Esophagus muscularis mucosa (tissue), 4 donors: ENCODE measurements at places on chromosomes 7 and 10. TPM values are rescaled to one million over a fixed set of nuclear protein-coding genes. Genes with fewer than 3 reads are reported as not detected.
A peak's percentile ranks its signal among the peaks of the same experiment; 100 is the strongest.

DNA sequence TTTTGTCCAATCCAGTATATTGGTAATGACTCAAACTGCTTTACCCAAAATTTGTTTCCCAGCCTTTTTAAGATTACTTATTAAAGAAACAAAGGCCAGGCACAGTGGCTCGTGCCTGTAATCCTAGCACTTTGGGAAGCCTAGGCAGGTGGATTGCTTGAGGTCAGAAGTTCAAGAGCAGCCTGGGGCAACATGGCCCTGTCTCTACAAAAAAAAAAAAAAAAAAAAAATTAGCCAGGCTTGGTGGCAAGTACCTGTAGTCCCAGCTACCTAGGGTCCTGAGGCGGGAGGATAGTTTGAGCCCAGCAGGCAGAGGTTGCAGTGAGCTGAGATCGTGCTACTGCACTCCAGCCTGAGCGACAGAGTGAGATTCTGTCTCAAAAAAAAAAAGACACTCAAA is 7.0 kb upstream of the ARHGAP12 start:
- H3K27me3 ChIP-seq: no peaks in the 10 kb centered on the region
- H3K4me1 ChIP-seq: peaks cover 4% of the 10 kb centered on the region
- no peak overlapping the region for H3K4me3 ChIP-seq

Gene ANXA8
- total RNA-seq: not detected

Gene TCERG1L
- not detected for total RNA-seq

DNA sequence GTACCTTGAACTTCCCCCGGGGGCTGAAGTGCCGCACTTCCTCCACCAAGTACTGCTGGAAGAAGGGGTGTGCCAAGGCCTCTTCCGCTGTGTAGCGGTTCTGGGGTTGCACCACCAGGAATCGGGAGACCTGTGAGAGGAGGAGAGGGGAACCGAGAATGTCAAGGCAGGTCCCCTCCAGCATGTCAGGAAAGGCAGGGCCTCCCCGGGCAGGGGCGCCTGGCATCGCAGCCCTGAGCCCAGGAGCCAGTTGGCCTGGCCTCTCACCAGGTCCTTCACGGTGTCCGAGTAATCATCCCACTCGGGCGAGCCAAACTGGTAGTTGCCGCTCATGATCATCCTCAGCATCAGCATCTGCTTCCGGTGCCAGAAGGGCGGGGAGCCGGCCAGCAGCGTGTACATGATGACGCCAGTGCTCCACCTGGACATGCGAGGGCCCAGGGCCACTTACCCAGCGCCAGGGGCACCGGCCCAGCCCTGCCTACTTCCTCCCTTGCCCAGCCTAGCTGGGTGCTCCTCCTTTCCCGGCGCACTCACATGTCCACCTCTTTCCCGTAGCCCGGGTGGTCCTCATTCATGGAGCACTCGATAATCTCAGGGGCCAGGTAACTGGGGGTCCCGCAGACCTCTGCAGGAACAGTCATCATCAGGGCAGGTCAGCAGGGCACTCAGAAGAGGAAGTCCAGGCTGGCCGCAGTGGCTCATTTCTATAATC is 11.0 kb downstream of the PHKG1 start:
- H3K4me3 ChIP-seq: no peak overlapping the region
- no peak overlapping the region for H3K27ac ChIP-seq
- DNase-seq: no peak
- H3K27me3 ChIP-seq: no peaks in the 10 kb centered on the region

- no peaks in the 10 kb centered on the region for H3K4me1 ChIP-seq
- H3K36me3 ChIP-seq: no peaks in the 10 kb centered on the region
- H3K27me3 ChIP-seq: no peaks in the 10 kb centered on the region
- H3K27ac ChIP-seq: no peak overlapping the region
- DNase-seq: no peak
Measured at GRCh38 chr7:154902600-154903082, 100.3 kb downstream of the PAXIP1 start.

DNA sequence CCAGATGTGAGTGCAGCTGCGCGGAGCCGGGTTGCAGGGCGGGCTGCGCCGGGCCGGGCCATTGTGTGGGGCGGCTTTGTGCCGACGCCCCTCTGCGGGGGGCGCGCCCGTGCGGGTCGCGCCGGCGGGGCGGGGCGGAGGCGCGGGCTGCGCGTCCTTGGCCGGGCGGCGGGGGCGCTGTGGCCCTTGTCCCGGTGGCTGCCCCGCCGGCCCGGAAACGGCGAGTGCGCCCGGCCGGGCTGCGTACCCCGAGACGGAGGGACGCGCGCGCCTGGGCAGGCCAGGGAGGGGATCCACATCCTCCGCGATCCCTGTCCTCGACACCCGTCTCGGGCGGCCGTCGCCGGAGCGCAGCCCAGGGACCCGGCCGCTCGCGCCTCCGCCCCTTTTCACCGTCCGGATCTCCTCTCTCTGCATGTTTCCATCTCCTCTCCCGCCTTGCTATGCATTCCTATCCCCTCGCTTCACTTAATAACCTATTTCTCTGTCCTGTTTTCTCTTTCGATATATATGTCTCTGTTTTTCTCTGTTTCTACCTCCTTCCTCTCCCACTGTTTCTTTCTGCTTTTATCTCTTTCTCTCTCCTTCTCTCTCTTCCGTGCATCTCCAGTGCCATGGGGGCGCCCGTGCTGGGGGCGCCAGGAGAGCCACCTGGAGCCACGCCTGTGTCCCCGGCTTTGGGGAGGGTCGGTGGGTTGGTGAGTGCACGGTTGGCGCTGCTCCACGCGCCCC is 765 bp downstream of the PFKFB3 start:
- peak overlapping the region; percentile 98 for H3K27ac ChIP-seq
- H3K27me3 ChIP-seq: no peaks in the 10 kb centered on the region
- H3K4me3 ChIP-seq: peak overlapping the region; percentile 84
- H3K4me1 ChIP-seq: peaks cover 61% of the 10 kb centered on the region

Gene SAP25
- total RNA-seq: 0.92 TPM

- H3K27me3 ChIP-seq: no peaks in the 10 kb centered on the region
- H3K36me3 ChIP-seq: peaks cover 85% of the 10 kb centered on the region
- no peak overlapping the region for H3K27ac ChIP-seq
- DNase-seq: no peak
Measured at GRCh38 chr7:116911801-116912200, 41.5 kb upstream of the ST7 start.

GRCh38 chr7:108285003-108285368 is 154.8 kb upstream of the LAMB4 start:
- H3K4me1 ChIP-seq: no peaks in the 10 kb centered on the region
- no peak overlapping the region for H3K4me3 ChIP-seq
- no peaks in the 10 kb centered on the region for H3K27me3 ChIP-seq
- no peak for DNase-seq

Gene UCN3
- total RNA-seq: not detected

GRCh38 chr10:91935886-91936285 is 12.3 kb downstream of the BTAF1 start:
- H3K4me3 ChIP-seq: no peak overlapping the region
- peaks cover 9% of the 10 kb centered on the region for H3K36me3 ChIP-seq
- no peaks in the 10 kb centered on the region for H3K27me3 ChIP-seq
- H3K27ac ChIP-seq: no peak overlapping the region

DNA sequence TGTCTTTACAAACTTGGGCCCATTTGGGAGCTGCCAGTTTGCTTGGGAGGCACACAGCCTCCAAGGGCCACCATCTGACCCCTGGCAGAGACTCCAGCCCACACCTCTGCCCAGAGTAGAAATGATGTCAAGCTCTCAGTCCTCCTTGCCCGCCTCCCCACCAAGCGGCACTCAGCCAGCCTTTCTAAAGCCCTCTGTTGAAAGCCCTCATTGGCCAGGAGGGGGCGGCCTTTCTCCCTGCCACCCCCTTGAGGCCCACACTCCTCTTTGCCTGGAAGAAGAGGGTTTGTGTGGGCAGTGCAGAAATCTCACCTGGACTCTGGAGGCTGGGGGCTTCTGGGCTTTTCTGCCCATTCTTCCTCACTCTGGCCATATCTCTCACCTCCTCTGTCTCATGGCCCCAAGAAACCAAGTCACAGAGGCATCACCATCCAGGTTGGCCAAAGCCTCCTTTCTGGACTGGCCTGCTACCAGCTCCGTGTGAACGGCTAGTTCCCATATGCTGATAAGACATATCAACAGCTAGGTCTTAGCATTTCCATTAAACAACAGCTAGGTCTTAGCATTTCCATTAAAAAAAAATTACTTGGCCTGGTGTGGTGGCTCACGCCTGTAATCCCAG is 36.1 kb downstream of the UBTD1 start:
- H3K27ac ChIP-seq: no peak overlapping the region
- H3K4me3 ChIP-seq: no peak overlapping the region
- no peaks in the 10 kb centered on the region for H3K36me3 ChIP-seq

GRCh38 chr7:80224415-80224814 is 89.8 kb downstream of the GNAI1 start:
- no peaks in the 10 kb centered on the region for H3K36me3 ChIP-seq
- H3K4me3 ChIP-seq: no peak overlapping the region
- H3K4me1 ChIP-seq: no peaks in the 10 kb centered on the region
- no peak for DNase-seq
- H3K27me3 ChIP-seq: no peaks in the 10 kb centered on the region
- H3K27ac ChIP-seq: no peak overlapping the region

DNA sequence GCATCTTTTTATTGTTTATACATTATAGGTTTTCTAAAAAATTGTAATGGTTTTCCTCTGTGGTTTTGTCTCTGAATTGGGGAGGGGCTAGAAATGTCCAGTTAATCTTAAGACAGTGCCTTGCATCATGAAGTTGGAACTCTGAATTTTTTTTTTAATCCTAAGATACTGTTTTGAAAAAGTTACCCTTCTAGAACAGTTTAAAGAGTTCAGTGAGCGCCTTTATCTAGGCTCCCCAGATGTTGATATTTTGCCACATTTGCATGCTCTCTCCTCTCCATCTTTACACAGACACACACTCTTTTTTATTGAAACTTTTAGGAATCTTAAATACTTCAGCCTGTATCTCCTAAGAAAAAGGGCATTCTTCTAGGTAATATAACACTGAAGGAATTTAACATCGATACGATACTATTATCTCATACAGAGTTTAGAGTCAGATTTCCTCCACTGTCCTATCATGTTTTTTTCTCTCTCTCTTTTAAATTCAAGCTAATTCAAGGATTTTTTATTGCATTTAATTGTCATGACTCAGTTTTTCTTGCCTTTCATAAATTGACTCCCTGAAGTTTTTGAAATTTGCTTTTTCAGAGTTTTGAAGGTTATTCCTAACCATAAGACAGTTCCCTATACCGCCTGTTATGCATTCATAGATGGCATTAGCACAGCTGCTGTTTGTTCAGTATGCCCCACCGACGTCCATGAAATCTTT is 31.5 kb downstream of the PRKAR2B start:
- no peak overlapping the region for H3K27ac ChIP-seq
- no peak overlapping the region for H3K4me3 ChIP-seq
- no peaks in the 10 kb centered on the region for H3K27me3 ChIP-seq
- H3K36me3 ChIP-seq: no peaks in the 10 kb centered on the region
- DNase-seq: no peak

DNA sequence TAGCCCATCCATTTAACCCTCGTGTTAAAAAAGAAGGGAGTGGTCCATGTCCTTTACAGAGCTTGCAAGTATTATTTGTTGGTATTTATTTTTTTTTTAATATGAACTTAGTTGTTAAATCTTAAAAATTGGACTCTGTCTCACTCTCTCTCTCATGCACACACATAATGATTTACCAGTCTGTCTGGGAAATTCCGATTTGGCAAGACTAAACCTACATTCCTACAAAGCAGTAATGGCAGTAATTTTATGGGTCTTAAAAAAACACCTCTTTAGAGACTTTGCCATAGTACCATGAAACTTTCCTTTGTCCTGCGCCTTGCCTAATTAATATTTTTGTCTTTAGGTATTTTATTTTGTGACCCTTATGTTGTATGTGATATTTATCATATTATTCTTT is 239.5 kb upstream of the PPP1R3A start:
- DNase-seq: no peak
- H3K4me3 ChIP-seq: no peak overlapping the region
- H3K36me3 ChIP-seq: no peaks in the 10 kb centered on the region
- no peaks in the 10 kb centered on the region for H3K27me3 ChIP-seq

GRCh38 chr7:27739301-27739908 is 557 bp upstream of the TAX1BP1 start:
- peaks cover 14% of the 10 kb centered on the region for H3K4me1 ChIP-seq
- peak overlapping the region; percentile 99 for H3K27ac ChIP-seq
- H3K4me3 ChIP-seq: peak overlapping the region; percentile 79
- no peak for DNase-seq

DNA sequence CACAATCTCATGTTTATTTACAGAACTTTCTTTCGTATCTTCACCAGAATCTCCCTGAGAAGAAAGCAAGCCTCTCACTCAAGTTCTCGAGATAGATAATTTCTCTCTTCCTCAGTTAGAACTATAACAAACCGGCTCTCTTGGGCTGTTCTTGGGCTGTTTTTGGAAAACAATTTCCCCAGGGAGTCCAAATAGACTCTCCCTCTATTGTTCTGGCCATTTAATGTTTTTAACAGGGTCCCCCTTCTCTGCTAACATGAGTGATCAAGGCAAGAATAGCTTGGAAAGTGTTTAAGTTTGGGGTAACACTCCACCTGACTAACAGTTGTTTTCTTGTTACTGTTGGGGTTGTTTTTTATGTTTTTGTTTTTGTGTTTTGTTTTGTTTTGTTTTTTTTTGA is 64.8 kb upstream of the UCN3 start:
- H3K4me3 ChIP-seq: no peak overlapping the region
- peak; percentile 19 for DNase-seq
- H3K4me1 ChIP-seq: peaks cover 7% of the 10 kb centered on the region

- no peak overlapping the region for H3K4me3 ChIP-seq
- no peak for DNase-seq
- no peaks in the 10 kb centered on the region for H3K4me1 ChIP-seq
- H3K36me3 ChIP-seq: no peaks in the 10 kb centered on the region
- no peak overlapping the region for H3K27ac ChIP-seq
Measured at GRCh38 chr7:42445691-42446090, 208.7 kb upstream of the GLI3 start.

GRCh38 chr7:80089366-80089765 is 45.3 kb upstream of the GNAI1 start:
- no peak overlapping the region for H3K27ac ChIP-seq
- no peak overlapping the region for H3K4me3 ChIP-seq
- no peaks in the 10 kb centered on the region for H3K36me3 ChIP-seq
- H3K4me1 ChIP-seq: peaks cover 11% of the 10 kb centered on the region
- DNase-seq: no peak

GRCh38 chr10:53123311-53123710 is 350.7 kb upstream of the MBL2 start:
- H3K27me3 ChIP-seq: no peaks in the 10 kb centered on the region
- H3K27ac ChIP-seq: no peak overlapping the region
- no peaks in the 10 kb centered on the region for H3K36me3 ChIP-seq
- H3K4me3 ChIP-seq: no peak overlapping the region

DNA sequence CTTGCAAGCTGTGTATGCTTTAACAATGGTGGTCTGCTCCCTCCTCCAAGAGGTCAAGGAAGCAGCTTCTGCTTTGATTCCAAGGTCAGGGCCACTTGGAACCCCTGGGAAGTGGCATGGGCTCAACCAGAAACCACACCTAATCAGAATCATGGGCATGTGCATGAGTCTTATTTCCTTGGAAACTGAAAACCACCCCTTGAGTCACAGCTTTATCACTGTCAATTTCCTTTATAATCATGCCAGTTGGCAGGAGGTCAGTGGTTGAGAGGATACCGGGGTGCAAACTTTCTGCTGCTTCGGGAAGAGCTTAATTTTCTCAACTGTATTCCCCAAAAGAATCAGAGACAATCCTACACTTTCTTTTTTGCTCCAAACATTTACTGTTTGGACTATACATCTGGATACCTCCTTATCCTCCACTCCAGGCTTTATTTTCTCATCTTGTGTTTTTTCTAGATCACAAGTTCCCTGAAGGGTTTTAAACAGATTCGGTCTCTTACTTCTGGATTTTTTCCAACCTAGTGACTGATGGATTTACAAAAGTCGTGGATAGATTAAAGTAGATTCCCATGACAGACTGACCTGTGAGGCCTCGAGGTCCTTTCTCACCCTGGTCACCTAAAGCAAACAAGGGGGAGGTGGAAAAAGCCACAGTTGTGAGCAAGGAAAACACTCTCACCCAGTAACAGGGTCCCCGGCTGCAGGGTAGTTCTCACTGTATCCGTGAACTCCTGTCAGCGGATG is 36.0 kb downstream of the COL17A1 start:
- H3K36me3 ChIP-seq: no peaks in the 10 kb centered on the region
- no peak overlapping the region for H3K4me3 ChIP-seq
- no peak for DNase-seq
